ENCODE measurements at places on chromosomes 12 and 14. TPM values are rescaled to one million over a fixed set of nuclear protein-coding genes. Genes with fewer than 3 reads are reported as not detected.

COX14 gene
- polyA plus RNA-seq = 148 TPM

KLRD1 gene
- 1.5 TPM for polyA plus RNA-seq

SPTB gene
- 0.19 TPM for polyA plus RNA-seq

TMPO gene
- 29.6 TPM for polyA plus RNA-seq

AMN gene
- 12.8 TPM for polyA plus RNA-seq

RHOJ gene
- 7.0 TPM for polyA plus RNA-seq

Measured in stomach (tissue), 19 donors.